ENCODE measurements at places on chromosomes 2 and 18. TPM values are rescaled to one million over a fixed set of nuclear protein-coding genes. Genes with fewer than 3 reads are reported as not detected.

UPP2 gene
- not detected for total RNA-seq

LBH gene
- 30.2 TPM for total RNA-seq

MARCO gene
- not detected for total RNA-seq

NPPC gene
- not detected for total RNA-seq

RSAD2 gene
- not detected for total RNA-seq

INPP5D gene
- total RNA-seq = 10.2 TPM

HOXD9 gene
- total RNA-seq = not detected

SERPINB12 gene
- total RNA-seq = not detected

GPR155 gene
- total RNA-seq = 20.5 TPM

LYPD1 gene
- not detected for total RNA-seq

HOXD8 gene
- not detected for total RNA-seq

ERICH2 gene
- total RNA-seq = not detected

GPR55 gene
- total RNA-seq = not detected

RAD51AP2 gene
- total RNA-seq = not detected

REG1B gene
- total RNA-seq = not detected

ABCB6 gene
- total RNA-seq = 38.0 TPM

HYCC2 gene
- 10.1 TPM for total RNA-seq

ARHGAP28 gene
- total RNA-seq = 3.1 TPM

EMILIN1 gene
- total RNA-seq = 5.2 TPM

IL36A gene
- not detected for total RNA-seq

DUSP2 gene
- 1.6 TPM for total RNA-seq

LCT gene
- not detected for total RNA-seq

NEB gene
- total RNA-seq = 2.7 TPM

ITGAV gene
- 564 TPM for total RNA-seq

CCDC142 gene
- total RNA-seq = 28.7 TPM

ANKRD29 gene
- 0.11 TPM for total RNA-seq

SCYGR4 gene
- not detected for total RNA-seq

DSG4 gene
- total RNA-seq = not detected

LIPG gene
- total RNA-seq = 0.39 TPM

SULT1C3 gene
- total RNA-seq = not detected

HOXD13 gene
- not detected for total RNA-seq

OTX1 gene
- not detected for total RNA-seq

NYAP2 gene
- not detected for total RNA-seq

ABCG8 gene
- total RNA-seq = not detected

PID1 gene
- total RNA-seq = 8.2 TPM

SULT1C4 gene
- not detected for total RNA-seq

CKAP2L gene
- 4.9 TPM for total RNA-seq

ANKRD30BL gene
- total RNA-seq = not detected

ASTL gene
- not detected for total RNA-seq

ALKAL2 gene
- 2.2 TPM for total RNA-seq

CBLN2 gene
- 0.79 TPM for total RNA-seq

TCF23 gene
- not detected for total RNA-seq

BUB1 gene
- 11.5 TPM for total RNA-seq

CCDC195 gene
- not detected for total RNA-seq

ZAP70 gene
- not detected for total RNA-seq

C1GALT1C1L gene
- total RNA-seq = 1.3 TPM

XIRP2 gene
- total RNA-seq = not detected

STARD6 gene
- total RNA-seq = not detected

MRO gene
- not detected for total RNA-seq

COLEC12 gene
- total RNA-seq = under 0.01 TPM

MROH2A gene
- total RNA-seq = not detected

LYG2 gene
- not detected for total RNA-seq
